Kidney epithelial cell (primary cell): ENCODE measurements at places on chromosomes 5 and 9. TPM values are rescaled to one million over a fixed set of nuclear protein-coding genes. Genes with fewer than 3 reads are reported as not detected.

- DNase-seq = no peak
Measured at GRCh38 chr9:33116860-33117259, 40.4 kb upstream of the SMU1 start.

- no peak for DNase-seq
Measured at GRCh38 chr5:32839106-32839505, 128.0 kb downstream of the NPR3 start.

DNA sequence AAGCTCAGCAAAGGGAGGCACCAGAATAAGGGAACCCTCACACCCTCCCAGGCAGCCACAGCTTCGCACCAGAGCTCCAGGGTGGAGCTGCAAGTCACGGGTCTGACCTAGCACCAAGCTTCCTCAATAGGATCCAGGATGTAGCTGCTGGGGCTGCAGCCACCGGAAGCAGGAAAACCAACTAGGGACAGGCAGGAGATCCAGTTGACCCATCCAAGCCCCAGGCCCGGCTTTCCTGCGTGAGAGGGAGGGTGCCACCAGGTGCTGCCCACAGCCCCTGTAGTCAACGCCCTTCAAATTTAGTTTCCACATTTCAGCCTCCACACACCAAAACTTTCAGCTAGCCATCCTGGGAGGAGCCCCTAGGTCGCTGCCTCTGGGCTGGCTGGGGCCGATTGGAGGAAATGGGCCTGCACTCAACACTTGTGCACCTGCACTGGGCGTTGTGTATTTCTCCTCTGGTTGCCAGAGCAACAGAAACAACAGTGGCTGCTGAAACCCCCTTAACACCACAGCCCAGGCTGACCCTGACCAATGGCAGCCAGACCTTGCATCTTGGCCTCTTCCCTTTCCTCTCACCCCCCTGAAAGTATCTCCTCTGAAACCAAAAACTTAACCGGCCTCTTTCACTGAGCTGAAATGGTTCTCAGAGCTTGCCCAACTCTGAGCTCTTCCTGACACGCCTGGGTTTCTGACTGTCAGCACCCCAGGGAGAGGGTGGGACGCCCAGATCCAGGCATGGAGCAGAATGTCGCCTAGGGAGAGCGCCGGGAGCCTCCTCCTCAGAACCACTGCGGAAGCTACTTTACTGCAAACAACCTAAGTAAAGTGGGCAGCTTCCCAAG is 226.5 kb upstream of the MAP3K1 start:
- DNase-seq = no peak

GRCh38 chr5:142692321-142692894 is 6.5 kb upstream of the FGF1 start:
- DNase-seq = no peak

DNA sequence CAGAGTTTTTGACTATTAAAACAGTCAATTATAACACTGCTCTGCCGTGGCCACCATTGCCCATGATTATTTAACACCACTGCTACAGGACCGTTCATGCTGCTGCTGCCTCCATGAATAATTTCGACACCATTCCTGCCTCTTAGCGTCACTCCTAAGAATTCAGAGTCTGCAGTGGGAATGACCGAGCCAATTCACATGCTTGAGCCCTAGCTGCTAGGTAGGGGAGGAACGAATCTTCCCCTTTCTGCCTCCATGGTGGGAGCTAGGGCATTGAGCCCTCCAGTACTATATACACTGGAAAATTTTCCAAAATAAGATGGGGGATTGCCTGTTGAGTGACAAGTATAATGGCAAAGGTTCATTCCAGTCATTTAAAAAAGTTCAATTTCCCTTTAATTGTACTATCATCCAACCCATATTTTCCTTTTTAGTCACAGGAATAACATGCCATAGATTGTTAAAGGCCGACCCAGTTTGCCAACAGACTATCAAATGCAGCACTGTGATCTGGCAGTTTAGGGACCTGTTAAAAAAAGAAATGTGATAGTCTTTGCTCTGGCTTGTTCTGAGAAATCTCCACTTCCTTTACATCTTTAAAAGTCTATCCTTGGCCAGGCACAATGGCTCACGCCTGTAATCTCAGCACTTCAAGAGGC is 13.5 kb upstream of the B4GALT1 start:
- DNase-seq = no peak

DNA sequence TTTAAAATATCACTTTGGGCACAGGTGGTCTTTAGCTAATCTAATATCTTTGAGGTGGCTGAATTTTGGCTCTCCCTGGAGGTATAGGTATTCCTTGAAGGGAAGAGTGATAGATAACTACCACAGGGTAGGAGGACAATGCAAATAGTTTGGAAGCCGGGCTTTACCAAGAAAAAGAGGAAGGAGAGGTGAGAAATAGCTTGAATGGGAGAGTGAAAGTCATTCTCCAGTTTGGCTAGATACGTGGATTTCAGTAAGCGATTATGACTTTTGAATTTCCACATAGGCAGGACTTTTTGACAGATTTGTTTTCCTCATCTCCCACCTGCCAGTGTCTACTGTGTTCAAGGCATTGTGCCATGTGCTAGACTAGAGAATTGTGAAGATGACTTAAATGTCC is 45.5 kb downstream of the RASA1 start:
- DNase-seq = no peak

DNA sequence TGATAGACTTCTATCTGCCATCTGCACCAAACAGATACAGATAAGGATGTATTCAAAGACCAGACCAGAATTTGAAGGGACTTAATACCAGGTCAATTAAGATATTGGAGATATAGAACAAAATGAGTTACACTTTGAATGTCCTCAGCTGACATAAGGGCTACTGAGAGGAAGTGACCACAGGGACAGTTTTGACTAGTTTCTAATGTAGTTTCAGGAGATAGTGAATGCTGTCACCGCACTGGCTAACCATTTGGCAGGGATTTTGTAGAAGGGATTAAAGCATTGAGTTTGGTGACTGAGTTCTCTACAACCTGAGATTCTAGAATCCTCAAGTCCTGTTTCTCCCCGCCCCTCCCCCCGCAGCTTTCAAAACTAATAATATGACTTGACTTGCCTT is 22.7 kb downstream of the CCNH start:
- DNase-seq = no peak

GRCh38 chr5:10479154-10479721 is 37.6 kb downstream of the ROPN1L start:
- DNase-seq = peak; percentile 78

DNA sequence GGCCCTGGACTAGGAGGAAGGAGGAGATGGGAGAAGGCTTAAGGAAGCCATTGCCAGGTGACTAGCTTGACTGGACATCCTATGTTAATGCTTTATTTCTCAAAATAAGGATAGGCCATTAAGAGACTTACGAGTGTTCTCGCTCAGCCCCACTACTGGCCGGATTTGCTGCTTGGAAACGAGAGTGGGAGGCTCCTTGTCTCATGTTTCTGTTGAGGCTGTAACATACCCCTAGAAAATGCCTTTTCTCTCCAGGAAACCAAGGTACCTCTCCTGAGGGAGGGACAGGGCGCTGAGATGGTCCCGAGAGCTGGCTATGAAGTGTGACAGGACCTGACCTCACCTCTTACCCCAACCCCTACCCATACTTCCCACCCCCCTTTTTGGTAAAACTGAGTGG is 60.0 kb downstream of the RALGPS1 start:
- no peak for DNase-seq

GRCh38 chr9:89718176-89718575 is 113.4 kb downstream of the GADD45G start:
- DNase-seq = no peak

DNA sequence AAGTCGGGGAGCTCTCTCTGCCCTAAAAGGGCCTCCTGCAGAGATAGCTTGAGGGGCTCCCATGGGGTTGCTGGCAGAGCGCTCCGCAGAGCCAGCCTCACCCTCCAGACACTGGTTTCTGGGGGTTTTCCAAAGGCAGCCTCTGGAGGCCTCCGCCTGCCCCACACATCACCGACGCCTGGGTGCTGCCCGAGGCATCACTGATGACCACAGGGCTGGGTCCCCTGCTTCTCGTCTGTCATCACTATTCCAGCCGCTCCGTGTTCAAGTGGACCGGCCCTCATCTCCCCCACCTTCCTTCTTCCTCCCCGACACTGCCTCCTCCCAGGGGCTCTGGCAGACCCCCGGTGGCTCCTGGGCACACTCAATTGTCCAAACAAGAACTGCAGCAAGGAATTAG is 64.1 kb upstream of the IRX4 start:
- no peak for DNase-seq

DNA sequence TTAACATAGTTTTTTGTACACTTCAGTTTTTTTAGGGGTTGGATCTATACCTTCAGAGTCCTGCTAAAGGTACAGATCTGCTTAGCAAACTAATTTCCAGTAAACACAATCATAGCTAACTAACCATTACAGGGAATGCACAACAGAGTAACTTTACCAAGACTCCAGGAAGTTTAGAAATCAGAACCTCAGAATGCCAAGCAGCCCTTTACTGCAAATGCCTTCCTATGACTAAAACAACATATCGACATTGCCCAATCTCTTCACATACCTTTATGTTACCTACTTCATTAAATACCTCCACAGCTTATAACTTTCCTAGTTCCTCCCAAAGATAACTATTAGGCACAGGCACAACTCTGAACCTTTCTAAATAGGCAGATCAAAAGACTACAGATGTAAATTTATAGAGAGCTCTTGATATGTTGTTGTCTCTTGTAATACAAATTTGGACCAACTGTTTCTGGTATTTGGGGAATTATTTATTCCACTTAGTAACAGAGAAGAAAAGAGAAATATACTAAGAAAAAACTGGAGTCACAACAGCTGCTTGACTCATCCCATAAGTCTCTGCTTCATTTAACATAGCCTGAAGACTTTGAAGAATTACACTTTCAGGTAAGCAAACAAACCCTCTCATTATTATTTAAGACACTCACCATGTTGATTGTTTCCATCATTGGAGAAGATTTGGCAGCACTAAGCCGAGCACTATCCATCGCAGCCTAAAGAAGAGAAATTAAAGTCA is 46.0 kb upstream of the OR2K2 start:
- no peak for DNase-seq

- DNase-seq = no peak
Measured at GRCh38 chr5:118440496-118440895, 547.9 kb downstream of the DTWD2 start.

DNA sequence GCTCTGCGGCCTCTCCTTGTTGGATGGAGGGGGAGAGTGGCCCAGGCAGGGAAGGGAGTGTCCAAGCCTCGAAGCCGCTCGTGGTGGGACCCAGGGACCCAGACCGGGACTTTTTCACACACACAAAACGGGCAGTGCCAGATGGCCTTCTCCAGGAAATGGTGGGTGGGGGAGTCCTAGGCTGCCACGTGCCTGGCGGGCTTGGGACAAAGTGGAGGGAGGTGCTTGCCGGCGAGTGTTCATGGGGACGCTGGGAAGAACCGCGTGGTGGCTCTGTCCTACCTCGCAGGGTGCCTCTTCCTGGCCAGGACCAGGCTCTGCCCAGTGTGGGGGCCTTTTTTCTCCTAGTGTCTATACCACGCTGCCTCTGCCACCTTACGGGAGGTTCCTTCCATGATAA is 155.0 kb upstream of the COL5A1 start:
- DNase-seq = no peak

PLAC8L1 gene
- not detected in 2 replicates for total RNA-seq

IL7R gene
- total RNA-seq = 1.6 and 4.0 TPM in 2 replicates

FGFR4 gene
- total RNA-seq = 16.4 and 34.5 TPM in 2 replicates

FPGS gene
- total RNA-seq = 92.5 and 131 TPM in 2 replicates

SPINK4 gene
- not detected in 2 replicates for total RNA-seq
